Activated naive CD4-positive, alpha-beta T cell treated with Interleukin-2 at 50 U/mL for 16 hours (primary cell): ENCODE measurements at places on chromosomes 12 and 14.

DNA sequence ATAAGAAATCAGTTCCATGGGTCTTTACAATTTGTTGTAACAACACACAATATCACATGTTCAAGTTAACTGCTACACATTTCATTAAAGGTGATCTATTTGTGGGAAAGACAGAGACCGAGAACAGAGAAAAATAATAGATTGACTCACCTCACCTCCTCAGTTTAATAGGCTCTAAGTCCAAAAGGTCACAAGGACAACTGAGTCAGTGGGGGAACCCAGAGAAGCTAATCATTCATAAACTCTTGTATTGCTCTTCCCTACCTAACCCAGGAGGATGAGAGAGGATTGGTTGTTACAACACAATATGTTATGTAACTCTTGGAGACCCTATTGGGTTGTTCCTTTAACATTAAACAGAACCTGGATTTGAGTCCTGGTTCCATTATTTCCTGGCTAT is 72.2 kb upstream of the CRY1 start:
- DNase-seq, result no peak

GRCh38 chr14:59013672-59014298 is 174.7 kb upstream of the DAAM1 start:
- no peak for DNase-seq

DNA sequence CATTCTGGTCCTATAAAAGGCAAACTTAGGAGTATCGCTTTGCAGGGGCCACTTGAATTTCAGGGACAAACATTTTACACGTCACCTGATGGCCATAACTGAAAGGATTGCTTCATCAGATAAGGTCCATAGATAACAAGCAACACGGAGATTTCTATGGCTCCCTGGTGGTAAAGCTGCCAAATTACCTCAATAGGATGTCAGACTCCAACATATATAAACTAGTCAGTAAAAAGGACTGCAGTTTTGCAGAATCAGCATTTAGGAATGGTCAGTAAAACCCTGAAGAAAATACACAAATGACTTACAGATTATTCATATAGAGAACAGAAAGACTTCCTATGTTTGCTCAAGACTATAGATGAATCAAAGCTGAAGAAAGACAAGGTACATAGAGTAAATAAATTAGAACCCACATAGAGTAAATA is 66.1 kb upstream of the GRIP1 start:
- no peak for DNase-seq

DNA sequence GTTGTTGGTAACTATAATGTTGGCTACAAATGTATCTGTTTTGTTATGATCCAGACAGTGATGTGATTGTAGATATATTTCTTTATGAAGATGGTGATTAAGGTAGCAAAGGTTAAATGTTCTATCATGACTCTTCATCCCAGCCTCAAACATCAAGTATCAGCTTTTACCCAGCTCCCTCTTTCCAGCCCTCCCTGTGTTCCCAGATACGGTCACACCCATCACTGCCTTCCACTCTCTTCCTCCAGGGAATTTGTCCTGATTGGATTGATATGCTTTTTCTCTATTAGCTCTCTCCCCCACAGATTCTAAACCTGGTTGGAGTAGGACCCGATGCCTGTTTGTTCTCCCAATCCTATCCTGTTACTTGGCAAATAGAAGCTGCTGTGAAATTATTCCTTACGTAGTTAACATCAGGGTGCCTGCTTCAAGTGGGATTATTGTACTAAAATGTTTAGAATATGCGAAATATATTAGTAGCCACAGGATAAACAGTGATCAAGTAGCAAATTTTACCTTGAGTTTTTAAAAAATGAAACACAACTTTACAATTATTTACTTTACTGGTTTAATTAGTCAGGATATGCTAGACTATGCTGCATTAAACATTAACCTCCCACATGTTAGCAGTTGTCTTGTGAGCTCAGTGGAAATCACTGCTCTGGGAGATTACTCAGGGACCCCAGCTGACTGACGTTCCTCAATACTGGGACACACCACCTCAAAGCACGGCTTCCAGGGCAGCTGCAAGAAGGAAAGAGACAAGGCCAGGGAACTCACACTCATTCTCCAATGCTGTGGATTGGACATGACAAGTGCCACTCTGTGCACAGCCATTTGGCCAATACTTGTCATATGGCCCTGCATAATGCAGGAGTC is 165.3 kb downstream of the ALX1 start:
- no peak for DNase-seq

DNA sequence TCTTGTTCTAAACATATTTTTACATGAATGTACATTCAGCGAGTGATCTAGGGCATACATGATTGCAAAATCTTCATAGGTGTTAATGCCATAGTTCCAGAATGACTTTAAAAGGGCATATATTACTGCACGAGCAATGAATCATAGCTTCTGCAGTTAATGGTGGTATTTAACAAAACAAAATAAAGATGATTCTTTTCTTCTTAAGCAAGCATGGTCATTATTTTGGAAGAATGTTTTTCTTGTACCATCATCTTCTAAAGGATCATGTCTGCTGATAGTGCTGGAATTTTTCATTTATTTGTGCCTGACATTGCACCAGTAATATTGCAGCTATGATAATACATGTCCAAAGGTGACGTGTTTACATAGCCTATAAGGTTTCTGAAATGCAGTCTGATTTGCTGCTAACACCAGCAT is 388.6 kb downstream of the CCDC91 start:
- no peak for DNase-seq

DNA sequence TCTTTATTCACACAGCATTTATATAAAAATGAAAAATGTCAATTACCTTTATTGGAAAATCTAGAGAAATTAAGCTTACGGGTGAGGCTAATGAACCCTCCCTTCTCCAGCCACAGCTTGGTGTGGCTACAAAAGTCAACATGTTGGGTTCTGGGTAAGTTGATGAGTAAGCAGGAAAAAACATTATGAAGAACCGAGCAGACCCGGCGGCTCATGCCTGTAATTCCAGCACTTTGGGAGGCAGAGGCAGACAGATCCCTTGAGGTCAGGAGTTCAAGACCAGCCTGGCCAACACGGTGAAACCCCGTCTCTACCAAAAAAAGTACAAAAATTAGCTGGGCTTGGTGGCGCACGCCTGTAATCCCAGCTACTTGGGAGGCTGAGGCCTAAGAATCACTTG is 10.9 kb downstream of the NAA25 start:
- no peak for DNase-seq

- no peak for DNase-seq
Measured at GRCh38 chr14:94975366-94975765, 182.0 kb downstream of the DICER1 start.

DNA sequence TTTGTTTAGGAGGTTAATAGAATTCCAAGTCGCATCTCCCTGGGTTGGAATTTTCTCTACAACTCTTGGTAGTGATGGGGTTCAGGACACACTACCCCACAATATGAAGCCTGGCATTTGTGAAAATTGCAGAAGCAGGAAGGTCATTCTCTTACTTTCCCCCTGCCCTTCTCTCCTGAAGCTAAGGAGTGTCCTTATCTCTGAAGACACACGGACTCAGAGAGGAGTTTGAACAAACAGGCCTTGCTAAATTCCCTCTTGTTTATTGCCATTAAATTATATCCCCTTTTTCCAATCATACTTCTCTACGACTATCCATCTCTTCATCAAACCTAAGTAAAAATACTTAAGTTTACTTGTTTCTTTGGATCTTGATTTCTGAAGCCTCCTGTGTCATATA is 443.0 kb downstream of the RAD51B start:
- DNase-seq, result no peak

DNA sequence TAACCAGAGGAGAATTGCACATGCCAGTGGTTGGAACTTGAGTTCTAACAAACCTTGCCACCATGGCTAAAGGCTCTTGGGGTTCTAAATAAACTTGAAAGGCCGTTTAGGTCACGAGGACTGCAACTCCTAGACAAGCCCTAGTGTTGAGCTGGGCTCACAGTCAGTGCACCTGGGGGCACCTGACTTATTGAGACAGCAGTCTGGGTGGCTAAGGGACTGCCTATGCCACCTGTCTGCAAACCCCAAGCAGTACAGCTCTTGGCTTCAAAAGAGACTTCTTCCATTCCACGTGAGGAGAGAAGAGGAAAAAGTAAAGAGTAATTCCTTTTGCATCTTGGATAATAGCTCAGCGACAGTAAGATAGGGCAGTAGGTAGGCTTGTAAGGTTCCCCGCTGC is 765.6 kb upstream of the FOXG1 start:
- DNase-seq, result no peak

GRCh38 chr12:14884458-14884878 is 1.2 kb downstream of the MGP start:
- DNase-seq, result peak; percentile 73

DNA sequence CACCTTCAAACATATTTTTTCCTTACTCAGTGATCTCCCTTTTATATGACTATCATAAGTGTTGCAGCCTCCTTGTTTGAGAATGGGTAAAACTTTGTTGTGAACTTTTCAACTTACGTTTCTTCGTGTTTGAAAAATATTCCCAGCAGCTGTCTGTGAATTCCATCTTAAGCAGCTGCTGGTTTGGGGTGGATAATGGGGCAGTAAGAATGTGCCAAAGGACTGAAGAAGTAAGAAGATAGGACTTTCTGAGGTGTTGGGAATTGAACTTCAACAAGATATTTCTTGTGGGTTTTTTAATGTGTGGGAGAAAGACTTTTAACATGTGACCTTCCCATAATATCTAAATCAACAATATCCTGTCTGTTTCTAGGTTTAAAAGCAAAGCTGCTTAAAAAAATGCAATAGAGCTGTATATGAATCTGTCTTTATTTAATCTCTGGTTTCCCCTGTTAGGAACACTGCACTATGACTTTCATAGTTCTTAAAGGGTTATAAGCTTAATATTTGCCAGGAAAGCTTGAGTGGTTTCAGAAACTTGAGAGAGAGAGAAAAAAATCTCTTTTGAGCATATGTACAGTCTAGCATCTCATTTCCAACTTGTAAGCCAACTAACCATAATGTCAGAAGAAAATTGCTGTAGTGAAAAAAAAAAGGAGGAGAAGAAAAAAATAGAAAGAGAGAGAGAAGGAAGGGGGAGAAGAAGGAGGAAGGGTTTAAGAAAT is 1659.2 kb upstream of the FLRT2 start:
- DNase-seq, result no peak

GRCh38 chr14:55084401-55085059 is 33.1 kb downstream of the MAPK1IP1L start:
- no peak for DNase-seq

GRCh38 chr14:96246539-96246847 is 9.5 kb upstream of the BDKRB1 start:
- DNase-seq, result no peak

DNA sequence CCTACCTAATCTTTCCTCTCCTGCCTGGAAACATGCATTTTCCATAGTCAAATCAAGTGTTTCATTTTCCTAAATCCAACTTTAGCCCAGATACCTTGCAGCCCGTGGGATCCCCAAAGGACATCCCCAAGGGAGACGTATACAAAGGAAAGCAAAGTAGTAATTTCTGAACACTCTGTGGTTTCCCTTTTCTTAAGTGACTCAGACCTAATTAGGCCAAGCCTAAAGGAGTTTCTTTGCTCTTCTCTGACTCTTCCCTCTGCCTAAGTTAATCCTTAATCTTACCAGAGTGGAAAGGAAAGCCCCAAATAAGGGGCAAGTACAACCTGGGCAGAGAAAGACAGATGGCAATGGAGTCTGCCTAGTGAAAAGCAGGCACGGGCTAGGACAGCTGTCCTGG is 250.3 kb downstream of the SPTSSA start:
- no peak for DNase-seq

DNA sequence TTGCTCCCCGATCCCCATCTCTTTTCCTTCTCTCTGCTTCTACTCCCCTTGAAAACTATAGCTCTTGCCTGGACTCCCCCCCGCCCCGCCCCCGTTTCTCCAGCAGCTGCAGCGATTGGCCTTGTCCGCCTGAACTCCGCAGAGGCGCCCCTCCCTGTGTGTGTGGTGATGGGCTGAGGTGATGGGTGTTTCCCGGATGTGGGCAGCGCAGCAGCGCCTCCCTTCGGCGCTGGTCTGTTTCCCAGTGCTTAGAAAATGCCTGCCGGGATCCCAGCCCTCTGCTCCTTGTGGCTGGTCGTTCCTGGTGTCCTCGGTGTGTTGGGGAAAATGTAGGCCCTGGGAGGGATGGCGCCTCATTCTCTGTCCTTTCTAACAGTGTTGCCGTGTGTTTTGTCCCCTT is 43.3 kb downstream of the GALNT8 start:
- no peak for DNase-seq

DNA sequence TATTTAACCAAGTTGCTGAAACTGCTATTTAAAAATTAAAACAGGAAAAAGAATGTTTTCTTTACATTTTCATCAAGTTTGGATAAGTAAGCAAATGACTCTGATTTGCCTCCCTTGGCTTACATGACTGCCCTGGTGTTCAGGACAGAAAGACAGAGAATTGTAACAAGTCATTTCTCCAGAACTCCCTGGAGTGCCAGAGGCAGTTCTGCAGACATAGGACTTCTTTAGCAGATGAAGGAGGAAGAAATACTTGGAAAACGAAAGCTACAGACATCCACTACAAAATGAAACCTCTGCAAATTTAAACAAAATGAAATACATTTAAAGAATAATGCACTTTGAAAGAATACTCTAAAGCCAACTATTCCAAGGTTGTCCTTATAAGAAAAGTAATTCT is 253.9 kb downstream of the LRFN5 start:
- no peak for DNase-seq

GRCh38 chr14:96568621-96569020 is 66.4 kb downstream of the PAPOLA start:
- no peak for DNase-seq

DNA sequence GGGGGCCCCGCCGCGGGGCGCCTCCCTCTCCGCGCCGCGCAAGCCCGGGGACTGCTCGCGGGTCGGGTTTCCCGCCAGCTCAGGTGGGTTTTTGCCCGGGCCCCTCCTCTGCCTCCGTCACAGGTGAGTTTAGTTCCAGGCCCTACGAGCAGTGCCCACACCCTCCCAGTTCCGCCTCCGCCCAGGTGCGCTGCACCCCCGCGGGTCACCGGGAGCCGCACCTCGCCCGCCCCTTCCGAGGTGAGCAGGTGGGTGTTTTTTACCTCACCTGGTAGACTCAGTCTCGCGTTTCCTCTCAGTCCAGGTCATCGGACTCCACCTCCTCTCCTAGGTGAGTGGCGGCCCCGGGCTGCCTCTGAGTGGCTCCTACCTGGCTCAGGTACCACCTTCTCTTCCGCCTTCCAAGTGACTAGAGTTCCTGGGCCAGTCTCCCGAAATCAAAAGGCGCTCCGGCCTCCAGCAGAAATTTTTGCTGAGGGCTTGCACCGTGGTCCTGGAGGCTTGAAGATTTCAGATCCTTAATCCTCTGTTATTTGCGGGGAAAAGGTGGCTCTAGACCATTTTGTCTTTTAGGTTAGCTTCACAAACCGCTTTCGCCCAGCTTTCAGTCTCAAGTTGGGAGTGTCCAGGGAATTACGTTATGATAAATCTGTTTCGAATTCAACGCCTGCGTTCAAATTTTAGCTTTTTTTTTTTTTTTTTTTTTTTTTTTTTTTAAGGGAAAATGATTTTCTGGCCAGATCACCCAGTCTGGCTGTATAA is at the start of gene TMEM30B:
Gene TMEM30B, minus strand, starts transcription at position 153 of the 762 bp plus-strand sequence. CDS start 191 bp downstream, outside the sequence.
- DNase-seq, result no peak

DNA sequence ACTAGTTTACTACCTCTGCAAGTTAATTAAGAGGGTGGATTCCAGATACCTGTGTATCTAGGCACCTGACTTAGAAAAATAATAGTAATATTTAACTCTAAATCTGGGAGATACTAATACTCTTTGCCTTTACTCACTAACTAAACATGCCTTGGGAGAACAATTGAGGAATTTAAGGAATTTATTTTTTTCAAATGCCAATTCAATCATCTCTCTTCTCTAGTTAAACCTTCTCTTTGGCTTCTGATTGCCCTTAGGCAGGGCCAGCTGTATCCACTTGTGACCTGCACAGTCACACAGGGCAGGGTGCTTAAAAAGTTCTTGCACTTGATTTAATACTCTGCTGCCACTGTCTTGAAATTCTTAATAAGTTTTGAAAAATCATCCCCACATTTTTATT is 142.4 kb downstream of the PLCZ1 start:
- DNase-seq, result no peak

- DNase-seq, result no peak
Measured at GRCh38 chr12:46555406-46555852, 182.9 kb upstream of the SLC38A2 start.
